Aorta (tissue), 5 donors: ENCODE measurements at places on chromosomes 13 and 19. TPM values are rescaled to one million over a fixed set of nuclear protein-coding genes. Genes with fewer than 3 reads are reported as not detected.

ZNF433 gene
- 5.5 TPM for total RNA-seq

SEMA6B gene
- total RNA-seq = 32.0 TPM

ICAM4 gene
- 2.8 TPM for total RNA-seq

SHANK1 gene
- 1.4 TPM for total RNA-seq

CLDND2 gene
- 0.87 TPM for total RNA-seq

ZNF418 gene
- 10.1 TPM for total RNA-seq

MPND gene
- 14.3 TPM for total RNA-seq

ATP1A3 gene
- total RNA-seq = not detected

ZNF765 gene
- 13.5 TPM for total RNA-seq

THSD8 gene
- total RNA-seq = not detected

GTF2F1 gene
- total RNA-seq = 35.7 TPM

ALOX5AP gene
- total RNA-seq = 37.7 TPM

ACOD1 gene
- not detected for total RNA-seq

ADGRE1 gene
- total RNA-seq = 0.42 TPM

CYP2S1 gene
- total RNA-seq = 2.5 TPM

CEACAM5 gene
- total RNA-seq = 1.0 TPM

TCF3 gene
- 32.0 TPM for total RNA-seq

CEACAM7 gene
- not detected for total RNA-seq

ZNF426 gene
- 17.3 TPM for total RNA-seq

RAB20 gene
- 22.4 TPM for total RNA-seq

PNMA8B gene
- total RNA-seq = 1.5 TPM

S1PR5 gene
- 0.39 TPM for total RNA-seq

OR7A17 gene
- not detected for total RNA-seq

CLC gene
- not detected for total RNA-seq

VSIG10L gene
- 2.0 TPM for total RNA-seq

NXNL1 gene
- total RNA-seq = not detected

FFAR2 gene
- total RNA-seq = 1.2 TPM

SMIM44 gene
- not detected for total RNA-seq

TRIM13 gene
- total RNA-seq = 27.6 TPM

ZNF222 gene
- total RNA-seq = 4.4 TPM

IRGC gene
- total RNA-seq = not detected

FXYD5 gene
- total RNA-seq = 126 TPM

USHBP1 gene
- total RNA-seq = 4.6 TPM

PLEKHA4 gene
- 94.9 TPM for total RNA-seq

METTL21C gene
- total RNA-seq = not detected

URAD gene
- not detected for total RNA-seq

RFX2 gene
- 26.1 TPM for total RNA-seq

PRODH2 gene
- not detected for total RNA-seq

KIR3DL1 gene
- total RNA-seq = not detected

ADM5 gene
- 0.94 TPM for total RNA-seq

NANOS3 gene
- 1.0 TPM for total RNA-seq

ANGPTL8 gene
- total RNA-seq = not detected

SIGLEC12 gene
- 2.0 TPM for total RNA-seq

LILRB2 gene
- total RNA-seq = 10.2 TPM

PTH2 gene
- total RNA-seq = not detected

PLEKHG2 gene
- total RNA-seq = 98.1 TPM

CACNG8 gene
- total RNA-seq = 0.23 TPM

CEACAM6 gene
- not detected for total RNA-seq

ZNF625 gene
- 11.0 TPM for total RNA-seq

ERVV-1 gene
- total RNA-seq = not detected
